ENCODE measurements at places on chromosomes 3 and 15.

GRCh38 chr15:31228011-31228484 is 98.6 kb upstream of the KLF13 start:
- no peak for DNase-seq

DNA sequence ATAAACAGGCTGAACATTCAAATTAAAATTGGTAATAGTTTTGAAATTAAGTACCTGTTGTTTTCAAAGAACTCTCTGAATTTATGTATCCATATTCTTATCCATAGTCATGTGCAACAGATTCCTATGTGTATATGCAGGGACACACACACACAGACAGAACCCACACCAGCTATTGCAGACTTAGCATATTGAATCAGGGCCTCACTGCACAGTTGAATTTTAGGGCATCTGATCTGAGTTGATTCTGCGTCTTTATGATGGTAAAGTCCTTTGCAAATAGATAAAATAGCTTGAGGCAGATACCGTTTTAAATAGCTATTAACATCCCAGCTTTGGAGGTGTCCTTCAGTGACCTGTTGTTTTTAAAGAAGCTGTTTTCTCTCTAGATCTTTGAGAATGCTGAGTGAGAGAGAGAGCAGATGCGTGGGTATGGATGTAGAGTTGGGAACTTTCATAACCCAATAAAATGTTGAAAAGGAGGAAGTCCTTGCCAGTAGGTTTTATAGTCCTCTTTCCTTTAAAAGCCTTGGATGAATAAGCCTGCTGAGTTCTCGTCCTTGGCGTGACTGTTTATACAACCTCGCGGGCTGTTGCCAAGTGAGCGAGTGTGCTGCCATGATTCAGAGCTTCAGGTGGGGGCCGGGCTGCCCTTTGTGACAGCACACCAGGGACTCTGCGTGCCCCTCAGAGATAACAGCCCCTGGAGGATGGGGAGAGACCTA is 18.3 kb downstream of the MYZAP start:
- no peak for DNase-seq

- DNase-seq: no peak
These were observed 26.2 kb upstream of the RASGRF1 start for GRCh38 chr15:79116771-79117170.

GRCh38 chr15:60485365-60486055 is 6.6 kb upstream of the ICE2 start:
- no peak for DNase-seq

DNA sequence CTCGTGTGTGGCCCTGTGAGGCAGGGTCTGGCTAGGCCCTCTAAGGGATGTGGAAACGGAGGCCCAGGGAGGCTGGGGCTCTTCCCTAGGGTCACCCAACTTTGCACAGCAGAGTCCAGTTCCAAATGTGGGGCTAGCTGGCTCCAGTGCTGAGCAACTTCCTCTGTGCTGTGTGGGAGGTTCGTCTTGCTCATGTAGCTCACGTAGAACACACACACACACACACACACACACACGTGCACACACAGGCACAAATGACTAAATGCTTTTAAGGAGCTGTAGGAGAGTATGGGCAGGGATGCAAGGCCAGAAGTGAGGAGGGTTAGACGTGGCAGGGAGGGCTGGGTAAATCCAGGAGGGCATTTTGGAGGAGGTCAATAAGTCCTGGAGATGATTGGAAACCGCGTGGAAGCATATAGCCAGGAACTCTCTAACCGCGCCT is 213.8 kb downstream of the RPLP1 start:
- no peak for DNase-seq

- DNase-seq: no peak
These were observed 28.8 kb upstream of the KLF13 start for GRCh38 chr15:31297575-31298456.

All from T-helper 1 cell (primary cell).